Naive B cell (primary cell): ENCODE measurements at places on chromosomes 1 and 21.

DNA sequence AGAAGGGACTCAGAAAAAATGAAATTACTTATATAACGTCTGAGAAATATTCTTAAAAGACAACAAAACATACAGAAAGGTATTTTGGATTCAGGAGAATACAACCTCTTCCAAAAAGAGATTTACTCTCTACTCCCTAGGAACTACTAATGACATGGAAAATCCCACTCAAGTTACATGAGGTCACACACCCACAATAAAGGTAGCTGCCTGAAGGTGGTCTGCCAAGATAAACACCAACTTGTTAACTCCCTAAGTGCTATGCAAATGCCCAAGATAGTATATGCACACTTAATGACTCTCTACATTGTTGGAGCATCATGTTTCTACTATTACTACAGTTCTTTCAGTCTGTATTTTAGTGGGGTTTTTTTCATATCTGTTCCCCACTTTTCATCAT lies 26.5 kb downstream of the RERE start:
- no peaks in the 10 kb centered on the region for H3K27me3 ChIP-seq
- peaks cover 7% of the 10 kb centered on the region for H3K36me3 ChIP-seq
- H3K27ac ChIP-seq, result no peak overlapping the region
- H3K4me1 ChIP-seq, result peaks cover 11% of the 10 kb centered on the region

DNA sequence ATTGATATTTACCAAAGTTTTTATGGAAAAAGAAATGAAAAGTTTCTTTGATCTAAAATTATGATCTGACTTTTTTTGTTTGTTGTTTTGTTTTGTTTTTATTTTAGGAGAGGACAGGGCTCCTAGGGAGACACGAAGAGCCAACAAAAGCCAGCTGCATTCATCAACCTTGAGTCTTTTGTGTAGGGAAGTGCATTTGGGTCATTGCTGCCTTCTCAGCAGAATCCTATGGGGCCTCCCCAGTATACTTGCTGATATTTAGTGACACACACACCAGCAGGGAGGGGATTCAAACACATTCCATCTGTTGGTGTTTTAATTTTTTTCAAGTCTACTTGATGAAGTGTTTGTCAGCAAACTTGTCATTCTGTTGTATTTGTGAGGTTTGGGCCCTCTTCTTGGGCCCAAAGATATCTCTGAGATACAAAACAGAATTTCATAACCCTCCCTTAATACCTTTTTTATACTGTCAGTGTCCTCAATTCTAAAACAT lies 203.5 kb downstream of the NTNG1 start:
- H3K4me1 ChIP-seq, result no peaks in the 10 kb centered on the region
- no peak overlapping the region for H3K4me3 ChIP-seq
- H3K27ac ChIP-seq, result no peak overlapping the region

DNA sequence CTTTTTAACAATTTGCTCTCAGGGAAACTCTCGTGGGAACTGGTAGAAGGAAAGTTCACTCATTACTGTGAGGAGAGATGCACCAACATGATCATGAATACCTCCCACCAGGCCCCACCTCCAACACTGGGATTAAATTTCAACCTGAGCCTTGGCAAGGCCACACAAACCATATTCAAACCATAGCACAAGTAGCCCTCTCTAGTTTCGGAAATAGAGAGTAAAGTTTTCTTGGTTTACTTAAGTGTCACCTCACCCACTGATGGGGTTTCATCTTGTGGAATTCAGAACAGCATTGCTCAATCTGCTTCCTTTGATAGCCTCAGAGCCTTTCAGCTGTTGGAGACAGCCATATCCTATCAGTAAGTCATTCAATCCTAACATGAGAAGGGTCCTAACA lies 25.5 kb upstream of the CCSAP start:
- DNase-seq, result no peak
- peaks cover 9% of the 10 kb centered on the region for H3K36me3 ChIP-seq
- H3K27me3 ChIP-seq, result peaks cover 71% of the 10 kb centered on the region
- H3K4me1 ChIP-seq, result peaks cover 10% of the 10 kb centered on the region

GRCh38 chr1:115332813-115333608 lies 5.0 kb downstream of the NGF start:
- peaks cover 3% of the 10 kb centered on the region for H3K4me1 ChIP-seq
- DNase-seq, result no peak
- H3K4me3 ChIP-seq, result no peak overlapping the region
- H3K27ac ChIP-seq, result no peak overlapping the region

GRCh38 chr1:220889333-220889732 lies 10.1 kb downstream of the HLX start:
- peaks cover 15% of the 10 kb centered on the region for H3K36me3 ChIP-seq
- peaks cover 45% of the 10 kb centered on the region for H3K4me1 ChIP-seq
- H3K27ac ChIP-seq, result no peak overlapping the region
- H3K27me3 ChIP-seq, result peaks cover 80% of the 10 kb centered on the region
- H3K4me3 ChIP-seq, result no peak overlapping the region

- no peak overlapping the region for H3K27ac ChIP-seq
- H3K4me3 ChIP-seq, result peak overlapping the region; percentile 86
- no peak for DNase-seq
- H3K36me3 ChIP-seq, result peaks cover 7% of the 10 kb centered on the region
- peaks cover 71% of the 10 kb centered on the region for H3K27me3 ChIP-seq
Measured at GRCh38 chr21:26846036-26846931, 1.1 kb upstream of the ADAMTS1 start.

DNA sequence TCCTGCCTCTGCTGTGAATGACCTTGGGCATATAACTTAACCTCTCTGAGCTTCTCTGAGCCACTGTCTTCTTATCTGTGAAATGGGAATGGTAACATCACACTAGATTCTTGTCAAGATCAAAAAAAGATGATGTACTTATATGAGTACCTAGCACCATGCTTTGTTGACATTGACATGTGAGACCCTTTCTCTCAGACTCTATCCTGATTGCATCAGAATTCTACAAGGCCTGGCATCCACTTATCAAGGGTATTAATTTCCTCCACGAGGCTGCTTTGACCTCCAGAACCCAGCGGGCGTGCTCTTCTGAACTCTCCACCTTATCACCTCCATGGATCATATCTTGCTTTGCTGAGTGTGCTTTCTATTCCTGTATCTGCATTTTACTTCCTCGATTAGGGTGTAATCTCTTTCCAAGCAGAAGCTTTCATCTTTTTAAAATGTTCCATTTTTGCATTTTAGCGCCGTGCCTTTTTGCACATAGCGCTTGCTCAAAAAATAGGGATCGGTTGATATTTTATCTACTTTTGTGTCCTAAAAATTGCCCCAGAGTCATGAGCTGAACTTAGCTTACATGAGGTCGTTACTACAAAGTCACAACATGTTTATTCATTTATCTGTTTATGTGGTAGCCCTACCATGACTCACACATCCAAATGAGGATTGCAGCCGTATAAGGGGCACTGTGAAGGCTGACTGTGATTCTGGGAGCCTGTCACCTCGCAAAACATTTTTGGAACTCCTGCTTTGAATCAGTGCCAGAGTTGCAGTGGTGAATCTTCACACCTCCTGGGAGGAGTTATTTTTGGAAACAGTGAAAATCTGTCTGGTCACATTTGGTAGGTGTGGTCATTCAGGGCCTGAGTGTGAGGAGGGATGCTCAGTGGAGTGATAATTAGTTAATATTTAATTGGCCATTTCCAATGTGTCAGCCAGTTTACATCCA lies 63.2 kb downstream of the IER5 start:
- DNase-seq, result no peak
- H3K27me3 ChIP-seq, result no peaks in the 10 kb centered on the region
- no peak overlapping the region for H3K27ac ChIP-seq
- no peak overlapping the region for H3K4me3 ChIP-seq
- peaks cover 57% of the 10 kb centered on the region for H3K4me1 ChIP-seq

DNA sequence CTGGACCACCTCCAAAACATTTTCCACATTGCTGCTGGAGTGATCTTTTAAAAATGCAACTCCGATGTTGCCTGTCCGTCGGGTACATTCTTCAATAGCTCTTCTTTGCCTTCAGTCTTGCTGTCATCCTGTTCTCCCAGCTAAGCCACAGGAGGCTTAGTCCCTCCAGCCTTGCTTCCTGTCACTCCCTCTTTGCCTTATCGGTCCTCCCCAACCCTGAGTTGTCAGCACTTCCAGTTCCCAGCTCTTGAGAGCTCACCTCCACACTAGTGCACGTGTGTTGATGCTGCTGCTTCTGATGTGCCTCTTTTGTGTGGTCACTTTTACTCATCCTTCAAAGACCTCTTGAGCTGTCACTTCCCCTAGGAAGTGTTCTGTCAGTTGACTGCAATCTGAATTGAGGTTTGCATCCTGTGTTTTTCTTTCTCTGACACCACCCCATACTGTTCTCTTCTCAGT lies 15.3 kb downstream of the UCK2 start:
- peaks cover 43% of the 10 kb centered on the region for H3K4me1 ChIP-seq
- H3K36me3 ChIP-seq, result no peaks in the 10 kb centered on the region
- DNase-seq, result no peak
- no peaks in the 10 kb centered on the region for H3K27me3 ChIP-seq

GRCh38 chr1:236280438-236281197 lies 1.1 kb downstream of the ERO1B start:
- H3K27me3 ChIP-seq, result no peaks in the 10 kb centered on the region
- H3K4me1 ChIP-seq, result peaks cover 70% of the 10 kb centered on the region
- peaks cover 7% of the 10 kb centered on the region for H3K36me3 ChIP-seq
- DNase-seq, result peak; percentile 22
- H3K4me3 ChIP-seq, result peak overlapping the region; percentile 95

GRCh38 chr1:99818063-99818699 lies 32.0 kb upstream of the AGL start:
- H3K27ac ChIP-seq, result no peak overlapping the region
- peaks cover 14% of the 10 kb centered on the region for H3K4me1 ChIP-seq
- no peaks in the 10 kb centered on the region for H3K36me3 ChIP-seq
- DNase-seq, result no peak
- peaks cover 12% of the 10 kb centered on the region for H3K27me3 ChIP-seq

- H3K4me3 ChIP-seq, result no peak overlapping the region
- H3K27me3 ChIP-seq, result no peaks in the 10 kb centered on the region
- DNase-seq, result no peak
Measured at GRCh38 chr1:2284932-2285331, 56.8 kb downstream of the SKI start.

DNA sequence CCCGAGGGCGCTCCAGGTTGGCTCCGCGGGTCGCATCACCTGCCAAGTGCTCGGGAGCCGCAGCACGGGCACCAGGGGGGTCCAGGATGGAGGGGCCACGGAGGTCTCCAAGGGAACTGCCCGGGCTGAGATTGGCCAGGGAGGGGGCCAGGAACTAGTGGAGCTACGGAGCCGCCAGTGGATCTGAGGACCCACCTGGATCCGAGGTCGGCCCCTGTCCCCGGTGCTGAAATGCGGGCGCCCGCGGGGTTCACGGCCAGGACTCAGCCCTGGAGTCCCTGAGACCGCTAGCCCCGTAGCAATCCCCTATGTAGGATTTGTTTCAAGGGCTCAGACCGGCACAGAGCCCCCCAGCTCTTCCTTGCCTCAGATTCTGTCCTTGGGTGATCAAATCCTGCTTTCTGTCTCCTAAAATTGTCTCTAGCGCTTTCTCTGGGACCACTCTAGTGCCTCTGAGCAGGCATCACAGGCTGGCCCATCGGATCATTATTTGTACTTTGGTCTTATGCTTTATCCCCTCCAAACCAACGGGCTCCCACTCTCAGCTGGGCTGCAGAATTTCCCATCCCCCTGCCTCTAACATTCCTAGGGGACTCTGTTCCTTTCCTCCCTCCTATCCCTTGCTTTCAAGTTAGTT lies 27.3 kb downstream of the KIAA2013 start:
- peak overlapping the region; percentile 49 for H3K27ac ChIP-seq
- DNase-seq, result no peak

DNA sequence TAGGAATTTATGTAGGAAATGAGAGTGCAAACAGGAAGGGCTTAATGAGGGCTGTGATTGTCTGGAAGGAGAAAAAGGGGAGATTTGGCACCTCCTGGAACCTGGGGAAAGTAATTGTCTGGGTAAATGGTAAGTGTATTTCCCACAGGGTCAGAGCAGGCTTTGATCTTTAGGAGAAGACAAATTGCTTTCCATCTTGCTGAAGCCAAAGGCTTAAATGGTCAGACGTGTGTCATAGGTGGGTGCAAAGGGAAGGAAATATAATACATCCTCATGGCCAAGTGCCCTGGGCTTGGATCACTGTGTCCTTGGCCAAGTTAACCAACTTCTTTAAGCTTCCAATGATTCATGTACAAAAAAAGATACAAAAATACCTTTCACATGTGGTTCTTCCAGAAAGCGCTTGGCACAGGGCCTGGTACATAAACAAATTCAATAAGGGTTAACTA lies 1.3 kb upstream of the DUSP23 start:
- H3K27ac ChIP-seq, result no peak overlapping the region
- H3K4me3 ChIP-seq, result peak overlapping the region; percentile 93
- peaks cover 6% of the 10 kb centered on the region for H3K27me3 ChIP-seq
- DNase-seq, result no peak
- H3K4me1 ChIP-seq, result peaks cover 29% of the 10 kb centered on the region
- no peaks in the 10 kb centered on the region for H3K36me3 ChIP-seq

- peaks cover 4% of the 10 kb centered on the region for H3K27me3 ChIP-seq
- H3K4me3 ChIP-seq, result no peak overlapping the region
- H3K4me1 ChIP-seq, result no peaks in the 10 kb centered on the region
- H3K36me3 ChIP-seq, result no peaks in the 10 kb centered on the region
- peak overlapping the region; percentile 86 for H3K27ac ChIP-seq
Measured at GRCh38 chr1:36472656-36473055, 8.5 kb upstream of the MRPS15 start.

GRCh38 chr1:109801791-109802135 lies 38.0 kb upstream of the EPS8L3 start:
- no peak for DNase-seq
- H3K36me3 ChIP-seq, result no peaks in the 10 kb centered on the region
- H3K27ac ChIP-seq, result no peak overlapping the region
- H3K4me3 ChIP-seq, result no peak overlapping the region
- peaks cover 16% of the 10 kb centered on the region for H3K4me1 ChIP-seq

GRCh38 chr1:59006289-59006658 lies 222.4 kb upstream of the JUN start:
- no peaks in the 10 kb centered on the region for H3K36me3 ChIP-seq
- peak overlapping the region; percentile 82 for H3K4me3 ChIP-seq
- H3K27ac ChIP-seq, result peak overlapping the region; percentile 78
- peaks cover 71% of the 10 kb centered on the region for H3K4me1 ChIP-seq
- DNase-seq, result no peak

GRCh38 chr1:35406103-35406502 lies 137.6 kb downstream of the ZMYM4 start:
- no peak overlapping the region for H3K4me3 ChIP-seq
- no peak for DNase-seq
- no peaks in the 10 kb centered on the region for H3K27me3 ChIP-seq
- H3K36me3 ChIP-seq, result peaks cover 22% of the 10 kb centered on the region
- no peak overlapping the region for H3K27ac ChIP-seq

DNA sequence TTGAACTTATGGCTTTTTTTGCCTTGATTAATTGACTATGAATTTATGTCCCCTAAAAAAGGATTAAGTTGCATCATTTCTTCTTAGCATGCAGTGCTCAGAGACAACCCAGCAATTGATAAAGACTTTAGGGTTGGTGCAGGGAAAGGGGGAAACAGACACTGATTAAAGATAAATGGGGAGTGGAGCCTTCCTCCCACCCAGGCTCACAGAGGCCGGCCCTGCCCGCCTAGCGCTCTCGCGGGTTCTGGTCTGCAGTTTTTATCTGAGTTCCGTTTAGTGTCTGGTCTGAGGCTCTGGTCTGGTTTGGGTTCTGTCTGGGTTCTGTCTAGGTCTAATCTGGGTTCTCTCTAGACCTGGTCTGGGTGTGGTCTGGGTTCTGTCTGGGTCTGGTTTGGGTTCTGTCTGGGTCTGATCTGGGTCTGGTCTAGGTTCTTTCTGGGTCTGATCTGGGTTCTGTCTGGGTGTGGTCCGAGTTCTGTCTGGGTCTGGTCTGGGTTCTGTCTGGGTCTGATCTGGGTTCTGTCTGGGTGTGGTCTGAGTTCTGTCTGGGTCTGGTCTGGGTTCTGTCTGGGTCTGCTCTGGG lies 48.1 kb downstream of the ABCG1 start:
- H3K36me3 ChIP-seq, result peaks cover 20% of the 10 kb centered on the region
- peaks cover 47% of the 10 kb centered on the region for H3K4me1 ChIP-seq
- peak overlapping the region; percentile 50 for H3K27ac ChIP-seq

GRCh38 chr1:244205906-244206305 lies 154.8 kb downstream of the ZBTB18 start:
- peaks cover 15% of the 10 kb centered on the region for H3K27me3 ChIP-seq
- H3K4me1 ChIP-seq, result peaks cover 13% of the 10 kb centered on the region
- peaks cover 6% of the 10 kb centered on the region for H3K36me3 ChIP-seq
